ENCODE measurements at places on chromosomes 16 and 17.
A peak's percentile ranks its signal among the peaks of the same experiment; 100 is the strongest.

- no peak for DNase-seq
Observed at GRCh38 chr16:15403392-15403995, 7.9 kb downstream of the MPV17L start.

GRCh38 chr17:65559804-65560627 lies 1.4 kb downstream of the AXIN2 start:
- no peak for DNase-seq

GRCh38 chr17:964876-965275 lies 14.7 kb downstream of the NXN start:
- DNase-seq, result no peak

- no peak for DNase-seq
Observed at GRCh38 chr17:74649909-74650308, 26.4 kb upstream of the CD300E start.

- DNase-seq, result peak; percentile 52
Observed at GRCh38 chr17:74199306-74200092, 4.0 kb upstream of the RPL38 start.

GRCh38 chr17:16423226-16423872 lies 8.0 kb downstream of the TRPV2 start:
- DNase-seq, result no peak

- DNase-seq, result no peak
Observed at GRCh38 chr16:72898216-72898825, 149.6 kb downstream of the ZFHX3 start.

DNA sequence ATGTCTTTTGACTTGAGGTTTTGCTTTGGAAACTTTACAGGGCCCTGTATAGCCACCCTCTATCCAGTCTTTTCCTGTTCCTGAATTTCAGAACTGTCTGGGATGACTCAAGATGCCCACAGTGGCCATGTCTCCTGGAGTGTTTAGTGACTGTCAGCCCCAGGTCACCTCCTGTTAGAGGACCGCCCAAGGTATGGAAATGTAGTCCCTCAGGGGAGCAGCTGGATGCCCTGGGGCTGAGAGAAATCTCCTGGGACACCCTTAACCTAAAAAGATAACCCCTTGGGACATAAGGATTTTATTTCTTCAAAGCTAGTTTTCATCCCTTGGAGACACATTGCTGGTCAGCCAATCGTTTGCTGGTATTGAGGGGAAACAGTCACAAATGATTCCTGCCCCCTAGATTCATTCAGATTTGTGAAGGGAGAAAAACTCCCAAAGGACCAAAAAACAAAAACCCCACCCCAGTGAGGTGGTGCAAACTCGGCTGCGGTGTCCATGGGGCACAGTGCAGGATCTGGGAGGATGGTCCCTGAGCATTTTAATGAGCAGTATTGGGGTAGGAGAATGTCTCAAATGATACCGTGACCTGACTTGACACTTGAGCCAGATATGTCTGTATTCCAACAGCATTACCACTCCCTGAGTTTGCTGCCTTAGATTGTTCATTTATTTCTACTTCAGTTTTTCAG lies 1.7 kb downstream of the ZNF267 start:
- no peak for DNase-seq

DNA sequence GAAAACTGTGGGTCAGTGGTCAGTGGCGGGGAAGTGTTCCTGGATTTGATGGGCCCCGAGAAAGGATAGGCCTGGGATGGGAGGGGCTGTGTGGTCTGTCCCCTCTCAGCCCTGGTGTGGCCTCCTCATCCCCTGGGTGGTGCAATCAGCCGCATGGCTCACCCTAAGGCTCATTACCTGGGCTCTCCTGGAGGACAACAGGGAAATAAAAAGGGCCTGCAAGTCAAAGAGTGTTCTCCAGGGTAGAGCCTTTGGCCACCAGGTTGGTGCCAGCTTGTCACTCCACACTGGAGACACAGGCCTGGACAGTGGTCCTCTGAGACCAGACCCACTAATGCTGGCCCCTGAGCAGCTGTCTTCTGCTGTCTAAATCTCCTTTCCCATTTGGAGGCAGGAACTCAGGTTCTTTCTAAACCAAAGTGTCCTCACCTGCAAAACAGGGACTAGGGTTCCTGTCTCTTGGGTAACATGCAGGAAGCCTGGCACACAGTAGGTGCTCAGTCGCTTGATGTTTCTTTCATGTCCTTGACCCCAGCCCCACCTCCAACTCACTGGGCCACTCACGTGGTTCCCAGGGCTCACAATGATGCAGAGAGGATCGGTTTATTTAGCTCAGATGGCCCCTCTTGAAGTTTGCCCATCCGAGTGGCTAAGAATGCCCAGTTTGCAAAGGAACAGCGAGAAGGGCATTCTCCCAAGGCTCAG lies 2.4 kb downstream of the NDRG4 start:
- DNase-seq, result no peak

GRCh38 chr16:50308237-50308965 lies 42.0 kb downstream of the ADCY7 start:
- no peak for DNase-seq

- DNase-seq, result no peak
Observed at GRCh38 chr16:569445-570254, at the start of gene PIGQ. Gene PIGQ, plus strand, starts transcription at chr16:569968. Its CDS starts 4,107 bp downstream, at chr16:574075.

- no peak for DNase-seq
Observed at GRCh38 chr17:21452377-21453143, 76.4 kb downstream of the KCNJ12 start.

- DNase-seq, result no peak
Observed at GRCh38 chr16:68234188-68235107, 1.5 kb downstream of the ESRP2 start.

DNA sequence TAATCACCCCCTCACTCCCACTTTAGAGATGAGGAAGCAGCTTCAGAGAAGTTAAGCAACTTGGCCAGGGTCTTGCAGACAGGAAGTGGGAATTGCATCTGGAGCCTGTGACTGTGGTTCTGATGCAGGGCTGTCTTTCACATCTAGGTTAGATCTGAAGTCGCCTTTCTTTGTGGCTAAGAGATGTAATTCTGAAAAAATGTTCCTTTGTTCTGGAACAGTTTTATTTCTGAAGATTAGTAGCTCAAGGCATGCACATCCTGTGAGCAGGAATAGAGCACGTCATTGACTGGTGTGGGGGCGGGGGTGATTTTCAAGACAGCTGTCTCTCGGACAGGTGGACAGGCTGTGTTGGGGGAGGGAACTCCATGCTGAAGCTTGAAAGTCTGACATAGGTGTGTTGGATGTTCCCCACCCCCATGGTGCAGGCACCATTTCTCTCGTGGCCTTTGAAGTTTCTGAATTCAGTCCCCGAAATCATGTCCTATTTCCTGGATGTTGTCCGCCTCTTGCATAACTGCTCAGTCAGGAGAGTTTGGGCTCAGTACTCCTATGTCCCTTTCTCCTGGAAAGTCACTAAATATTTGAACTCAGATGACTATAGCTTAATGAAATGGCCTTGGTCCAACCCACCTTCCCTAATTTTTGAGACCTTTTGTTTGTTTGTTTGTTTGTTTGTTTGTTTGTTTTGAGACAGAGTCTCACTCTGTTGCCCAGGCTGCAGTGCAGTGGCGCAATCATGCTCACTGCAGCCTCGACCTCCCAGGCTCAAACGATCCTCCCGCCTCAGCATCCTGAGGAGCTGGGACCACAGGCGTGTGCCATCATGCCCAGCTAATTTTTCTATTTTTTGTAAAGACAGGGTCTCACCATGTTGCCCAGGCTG lies 21.0 kb upstream of the HERPUD1 start:
- no peak for DNase-seq

DNA sequence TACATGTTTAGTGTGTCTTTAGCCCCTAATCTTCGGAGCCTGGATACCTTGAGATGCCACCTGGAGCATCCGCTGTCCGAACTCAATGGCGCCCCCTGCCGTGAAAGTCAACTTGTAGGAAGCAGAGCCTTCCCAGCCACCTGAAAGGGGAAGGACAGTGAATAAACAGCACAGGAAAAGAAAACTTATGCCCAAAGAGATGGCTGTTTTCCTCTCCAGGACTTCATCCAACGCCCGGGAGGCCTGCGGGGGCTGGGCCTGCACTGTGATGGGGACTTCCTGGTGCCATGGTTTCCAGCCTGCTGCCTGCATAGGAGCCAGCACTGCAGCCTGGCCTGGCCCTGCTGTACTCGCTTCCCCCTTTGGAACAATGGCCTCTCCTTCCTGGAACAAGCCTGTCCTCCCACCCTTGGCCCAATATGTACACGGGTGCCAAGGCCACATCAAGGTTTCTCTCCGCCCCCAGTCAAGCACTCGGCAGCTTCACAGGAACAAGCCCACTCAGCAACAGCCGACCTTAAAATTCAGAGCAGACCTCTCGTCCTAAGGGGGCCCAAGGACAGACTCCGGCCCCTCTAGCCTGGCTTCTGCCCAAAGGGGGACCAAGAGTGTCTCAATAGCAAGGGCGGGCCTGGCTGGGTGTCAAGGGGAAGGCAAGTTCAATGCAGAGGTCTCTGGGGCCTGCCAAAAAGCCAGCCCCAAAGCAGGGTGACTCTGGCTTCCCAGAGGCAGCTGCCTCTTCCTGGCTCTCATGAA lies 4.5 kb upstream of the UNC13D start:
- peak; percentile 72 for DNase-seq

DNA sequence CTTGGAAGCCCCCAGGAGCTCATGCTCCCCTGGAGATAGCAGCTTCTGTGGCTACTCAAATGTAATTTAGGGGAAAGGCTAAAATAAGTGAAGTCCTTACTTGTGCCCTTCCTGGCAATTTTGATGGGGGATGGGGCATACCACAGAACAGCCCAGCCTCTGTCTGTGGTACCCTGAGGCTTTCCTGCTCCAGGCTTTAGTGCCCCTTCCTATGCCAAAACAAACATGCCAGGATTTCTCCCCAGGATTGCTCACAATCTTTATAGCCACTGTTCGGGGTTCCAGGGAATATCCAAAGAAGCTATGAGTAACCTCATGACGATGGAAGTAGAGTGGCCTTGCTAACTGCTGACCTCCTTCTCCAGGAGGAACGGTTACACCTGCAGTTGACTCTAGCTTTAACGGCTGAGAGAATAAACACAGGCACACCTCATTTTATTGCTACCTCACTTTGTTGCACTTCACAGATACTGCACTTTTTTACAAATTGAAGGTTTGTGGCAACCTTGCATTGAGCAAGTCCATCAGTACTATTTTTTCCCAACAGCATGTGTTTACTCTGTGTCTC lies 24.9 kb downstream of the CCL4 start:
- DNase-seq, result no peak

DNA sequence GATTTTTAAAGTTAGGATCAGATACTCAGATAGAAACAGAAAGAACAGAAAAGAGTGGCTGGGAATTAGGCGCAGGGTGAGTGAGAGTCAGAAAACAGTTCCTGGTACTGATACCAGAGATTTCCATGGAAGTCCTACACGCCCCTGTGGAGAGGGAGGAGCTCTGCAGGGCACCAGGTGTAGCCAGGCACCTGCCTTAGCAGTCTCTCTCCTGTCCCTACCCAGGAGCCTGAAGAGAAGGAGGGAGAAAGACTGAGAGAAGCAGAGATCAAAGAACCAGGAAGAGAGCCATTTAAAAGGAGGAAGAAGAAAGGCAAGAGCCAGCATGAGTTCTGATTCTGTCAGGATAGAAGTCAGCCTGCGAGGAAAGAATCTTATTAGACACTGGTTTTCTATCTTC lies 65.0 kb downstream of the CBLN1 start:
- no peak for DNase-seq

Measured in NCI-H446 (cell line).